ENCODE measurements at places on chromosomes 6 and 20. TPM values are rescaled to one million over a fixed set of nuclear protein-coding genes. Genes with fewer than 3 reads are reported as not detected.

- no peak for DNase-seq
These were observed 87.1 kb upstream of the NT5E start for GRCh38 chr6:85362652-85363310.

DNA sequence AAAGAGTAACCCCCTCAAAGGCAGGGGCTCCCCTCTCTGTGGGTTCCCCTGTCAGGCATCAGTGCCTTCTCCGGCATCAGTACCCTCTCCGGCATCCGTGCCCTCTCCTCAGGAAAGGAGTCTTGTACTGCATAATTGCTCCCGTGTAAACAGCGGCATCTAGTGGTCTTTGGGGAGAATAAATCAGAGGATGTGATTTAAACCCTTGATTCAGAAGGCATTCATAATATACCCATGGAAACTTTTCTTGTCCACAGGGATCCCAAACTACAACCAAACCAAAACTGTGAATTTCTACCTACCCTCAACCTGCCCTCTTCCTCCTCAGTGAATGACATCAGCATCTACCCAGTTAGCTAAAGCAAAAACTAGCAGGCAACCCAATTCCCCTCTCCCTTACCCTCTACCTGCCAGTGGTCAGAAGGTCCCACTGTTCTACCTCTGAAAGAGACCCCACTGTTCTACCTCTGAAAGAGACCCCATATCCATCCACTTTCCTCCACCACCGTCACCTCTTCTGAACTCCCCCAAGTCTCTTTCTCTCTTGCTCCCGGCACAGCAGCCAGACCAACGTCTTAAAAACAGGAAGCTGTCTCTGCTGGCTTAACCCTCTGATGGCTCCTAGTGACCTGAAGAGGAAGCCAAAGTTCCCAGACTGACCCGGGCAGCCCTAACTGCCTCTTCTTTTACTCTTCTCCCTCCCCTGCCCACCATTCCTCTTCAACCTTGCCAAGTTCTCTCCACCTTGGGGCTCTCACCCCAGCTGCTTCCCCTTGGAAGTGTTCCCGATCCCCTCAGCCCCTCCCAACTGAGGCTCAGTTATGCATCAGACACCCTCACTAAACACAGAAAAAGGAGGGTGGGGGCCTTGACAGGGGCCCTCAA, 27.2 kb downstream of the UBE2V1 start:
- no peak for DNase-seq

MTFR2 gene
- 5.5 TPM for polyA plus RNA-seq

GRCh38 chr6:84432619-84433018, 205.2 kb upstream of the CEP162 start:
- no peak for DNase-seq

- DNase-seq: no peak
These were observed 100.2 kb upstream of the HMGN3 start for GRCh38 chr6:79334674-79335073.

BTNL2 gene
- polyA plus RNA-seq: not detected

GRCh38 chr6:145068577-145068976, 666.7 kb downstream of the EPM2A start:
- no peak for DNase-seq

KCNQ2 gene
- polyA plus RNA-seq: not detected

PTP4A1 gene
- 15.7 TPM for polyA plus RNA-seq
